ENCODE measurements at places on chromosomes 2 and 18.

DNA sequence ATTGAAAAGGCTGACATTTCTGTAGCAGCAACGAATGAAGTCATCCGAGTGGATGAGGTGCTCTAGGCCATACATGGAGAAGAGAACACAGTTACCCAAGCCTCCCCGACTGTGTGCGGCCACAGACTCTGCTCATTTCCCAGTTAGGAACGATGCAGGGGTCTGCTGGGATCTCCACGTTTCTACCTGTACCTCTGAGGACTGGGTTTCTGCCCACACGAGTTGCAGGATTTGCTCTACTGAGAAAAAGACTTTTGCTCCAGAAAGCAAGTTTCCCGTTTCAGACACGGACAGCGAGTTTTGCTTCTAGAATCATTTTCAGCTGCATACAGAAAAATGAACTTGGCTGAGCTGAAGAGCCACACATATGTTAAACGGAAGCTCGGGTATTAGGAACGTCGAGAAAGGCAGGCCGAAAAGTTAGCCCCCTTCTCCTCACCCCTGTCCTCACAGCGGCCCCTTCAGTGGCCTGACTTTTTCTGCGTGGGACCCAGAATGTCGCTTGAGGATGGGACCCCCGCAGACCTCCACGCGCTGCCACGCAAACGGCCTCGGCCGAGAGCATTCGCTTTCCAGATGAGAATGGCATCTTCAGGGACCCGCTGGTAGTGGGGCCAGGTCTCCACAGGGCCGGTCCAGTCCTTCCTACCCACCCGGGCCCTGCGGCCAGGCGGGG is 582 bp upstream of the RAB31 start:
- no peak for DNase-seq

DNA sequence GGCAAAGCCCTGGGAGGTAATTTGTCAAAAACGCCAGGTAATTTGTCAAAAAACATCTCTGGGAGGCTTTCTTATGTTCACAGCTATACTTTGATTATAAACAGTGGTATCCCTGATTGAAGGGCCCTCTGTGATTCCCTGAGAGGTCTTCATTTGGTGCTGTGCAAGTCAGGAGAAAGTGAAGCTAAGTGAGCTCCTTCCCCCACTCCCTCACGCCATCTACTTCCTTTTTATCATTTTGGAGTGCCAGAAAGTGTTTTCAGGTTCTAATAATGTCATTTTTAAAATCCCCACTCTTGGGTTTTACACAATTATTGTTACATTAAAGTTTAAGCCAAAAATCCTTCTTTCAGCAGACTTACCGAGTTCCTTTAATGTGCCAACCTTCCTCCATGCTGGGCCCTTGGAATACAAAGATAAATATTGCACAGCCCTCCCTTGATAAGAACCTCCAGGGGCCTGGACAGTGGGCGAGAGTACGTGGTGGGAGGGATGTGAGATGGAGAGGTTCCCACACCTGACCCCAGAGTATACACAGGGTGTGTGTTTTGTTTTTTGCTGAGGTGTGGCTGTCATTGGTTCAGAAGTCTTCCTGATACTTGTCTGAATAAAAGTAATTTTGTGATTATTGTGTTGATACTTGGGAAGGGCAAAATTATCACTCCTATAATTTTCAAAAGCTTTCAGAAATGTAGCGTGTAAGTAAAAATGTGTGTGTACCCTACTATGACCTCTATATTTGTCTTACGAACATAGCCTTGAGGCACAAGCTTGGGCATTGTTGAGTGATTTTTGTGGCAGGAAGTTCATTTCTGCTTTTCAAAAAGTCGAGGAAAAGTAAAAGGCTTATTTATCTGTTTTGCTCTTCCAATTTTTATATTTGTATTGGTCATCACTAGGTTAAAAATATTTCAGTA is 8.2 kb downstream of the MAPRE2 start:
- DNase-seq, result no peak

DNA sequence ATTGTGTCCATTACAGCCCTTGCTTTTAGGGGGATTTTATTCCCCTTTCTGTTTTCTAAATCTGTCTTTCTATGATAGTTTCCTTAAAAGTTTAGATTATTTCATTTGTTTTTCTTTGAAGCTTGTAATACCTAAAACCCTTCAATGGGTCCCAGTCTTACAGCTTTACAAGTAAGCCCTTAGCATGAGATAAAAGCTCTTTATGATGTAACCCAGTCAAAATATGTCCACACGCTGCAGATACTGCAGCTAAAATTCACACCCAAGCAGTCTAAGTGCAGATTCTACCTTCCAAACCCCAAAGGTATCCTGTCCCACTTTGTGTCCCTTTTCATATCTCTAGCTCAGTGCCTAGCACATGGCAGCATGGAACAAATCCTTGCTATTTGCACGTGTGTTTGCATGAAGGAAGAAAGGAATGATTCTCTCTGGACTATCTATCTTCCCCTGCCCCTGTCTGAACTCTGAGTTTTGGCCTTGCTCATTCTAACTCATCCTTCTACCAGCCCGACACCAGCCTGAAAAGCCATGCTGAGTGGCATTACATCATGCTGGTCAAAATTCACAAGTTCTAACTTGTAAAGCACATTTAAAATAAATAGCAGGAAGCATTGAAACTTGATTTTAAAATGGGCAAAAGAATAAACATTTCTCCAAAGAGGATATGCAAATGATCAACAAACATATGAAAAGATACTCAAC is 623.2 kb downstream of the IRS1 start:
- DNase-seq, result no peak

DNA sequence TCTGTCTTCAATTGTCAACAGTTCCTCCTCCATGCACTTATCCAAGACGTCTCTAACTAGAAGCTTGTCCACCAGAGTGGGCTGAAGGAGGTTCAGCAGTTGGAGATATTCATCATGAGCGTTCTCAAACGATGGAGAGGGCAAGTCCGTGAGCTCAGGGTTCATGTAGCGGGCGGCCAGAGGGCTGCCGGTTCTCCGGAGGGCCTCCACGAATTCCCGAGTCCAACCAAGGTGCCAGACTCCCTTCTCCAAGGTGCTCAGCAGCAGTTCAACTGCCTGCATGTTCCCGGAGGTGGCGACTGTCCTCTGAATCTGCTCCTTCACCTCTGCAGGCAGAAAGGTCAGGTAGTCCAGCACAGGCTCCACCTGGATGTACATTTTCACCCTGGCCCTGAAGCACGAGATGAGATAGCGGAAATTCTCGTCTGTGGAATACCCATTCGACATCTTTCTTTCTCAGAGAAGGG is 590 bp downstream of the IFIH1 start:
- DNase-seq, result peak; percentile 37

- DNase-seq, result no peak
Observed at GRCh38 chr2:200430017-200430416, 79.9 kb downstream of the KCTD18 start.

GRCh38 chr18:39190508-39190907 is 1624.9 kb upstream of the CELF4 start:
- DNase-seq, result no peak

GRCh38 chr18:52824126-52824525 is 484.1 kb downstream of the DCC start:
- DNase-seq, result no peak

GRCh38 chr2:207482630-207483029 is 47.1 kb upstream of the CREB1 start:
- no peak for DNase-seq
